ENCODE measurements at places on chromosomes 5 and 9.

GRCh38 chr5:53547226-53547625 is 13.2 kb upstream of the NDUFS4 start:
- DNase-seq: no peak

DNA sequence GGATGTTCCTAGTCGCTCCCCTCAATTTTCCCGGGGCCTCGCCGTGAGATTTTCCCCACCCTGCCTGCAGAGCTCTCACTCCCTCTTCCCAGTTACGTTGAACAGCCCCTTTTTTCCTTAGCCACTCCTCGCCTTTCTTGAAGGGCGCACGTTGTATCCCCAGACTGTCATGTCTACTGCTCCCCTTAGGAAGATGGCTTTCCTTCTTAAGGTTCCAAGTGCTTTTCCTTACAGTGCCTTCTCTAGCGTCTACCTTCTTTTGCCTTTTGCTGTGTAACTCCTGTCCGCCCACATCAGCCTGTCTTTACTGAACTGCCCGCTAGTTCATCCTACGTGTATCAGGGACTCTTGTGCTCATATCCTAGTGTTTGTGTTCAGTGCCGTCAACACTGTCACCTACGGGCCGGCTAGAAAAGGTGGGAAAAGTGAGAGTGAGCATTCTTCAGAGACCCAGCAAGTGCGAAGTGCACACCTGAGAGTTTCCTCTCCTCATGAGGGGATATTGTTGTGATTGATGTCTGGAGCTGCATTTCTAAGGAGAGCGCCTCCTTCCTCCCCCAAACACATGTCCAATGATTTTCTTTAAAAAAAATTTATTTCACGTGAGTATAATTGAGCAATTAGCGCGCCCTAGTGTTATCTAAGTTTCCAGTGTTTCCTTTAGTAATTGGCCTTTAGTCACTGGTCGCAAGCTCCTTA is 764 bp downstream of the CAMLG start:
- no peak for DNase-seq

- no peak for DNase-seq
Measured at GRCh38 chr5:55450050-55450765, 84.6 kb downstream of the PLPP1 start.

DNA sequence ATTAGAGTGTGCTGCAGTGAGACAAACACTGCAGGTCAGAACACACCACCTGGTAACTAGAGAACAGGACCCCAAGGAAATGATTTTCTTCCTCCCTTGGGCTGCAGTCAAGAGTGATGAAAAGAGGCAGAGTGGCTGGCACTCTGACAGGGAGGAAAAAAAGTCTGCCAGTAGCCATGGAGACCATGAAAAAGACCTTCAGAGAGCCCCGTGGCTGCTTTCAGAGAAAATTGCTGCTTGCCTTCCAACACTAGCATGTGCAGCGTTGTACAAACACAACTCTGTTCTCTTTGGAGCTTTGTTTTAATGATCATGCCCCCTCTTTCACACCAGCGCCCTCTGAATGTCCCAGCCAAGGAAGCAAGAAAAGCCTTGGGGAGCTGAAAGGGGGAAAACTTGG is 68.8 kb downstream of the ANKRD55 start:
- DNase-seq: no peak

GRCh38 chr9:131019388-131020239 is 10.6 kb downstream of the LAMC3 start:
- DNase-seq: no peak

GRCh38 chr5:124724357-124725039 is 21.9 kb downstream of the ZNF608 start:
- no peak for DNase-seq

DNA sequence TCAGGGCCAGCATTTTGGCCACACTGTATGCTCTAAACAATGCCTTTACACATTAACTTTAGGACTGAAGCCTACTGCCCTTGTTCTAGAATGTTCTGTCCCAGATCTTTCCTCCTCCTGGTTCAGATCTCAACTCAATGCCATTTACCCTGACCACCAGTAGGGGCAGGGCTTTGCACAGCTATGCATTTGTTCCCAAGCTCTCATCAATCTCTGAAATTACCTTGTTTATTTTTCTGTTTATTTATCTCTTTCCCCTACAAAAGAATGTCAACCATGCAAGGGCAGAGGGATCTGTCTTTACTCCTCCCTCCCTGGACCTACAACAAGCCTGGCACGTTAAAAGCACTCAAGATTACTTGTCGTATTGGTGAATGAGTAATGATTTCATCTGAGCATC is 612.9 kb downstream of the BNC2 start:
- DNase-seq: no peak

- no peak for DNase-seq
Measured at GRCh38 chr9:125993466-125993865, 246.3 kb downstream of the PBX3 start.

- no peak for DNase-seq
Measured at GRCh38 chr5:93130624-93131490, 450.2 kb downstream of the NR2F1-AS1 start.

- DNase-seq: no peak
Measured at GRCh38 chr9:126670270-126670669, 56.5 kb downstream of the LMX1B start.

DNA sequence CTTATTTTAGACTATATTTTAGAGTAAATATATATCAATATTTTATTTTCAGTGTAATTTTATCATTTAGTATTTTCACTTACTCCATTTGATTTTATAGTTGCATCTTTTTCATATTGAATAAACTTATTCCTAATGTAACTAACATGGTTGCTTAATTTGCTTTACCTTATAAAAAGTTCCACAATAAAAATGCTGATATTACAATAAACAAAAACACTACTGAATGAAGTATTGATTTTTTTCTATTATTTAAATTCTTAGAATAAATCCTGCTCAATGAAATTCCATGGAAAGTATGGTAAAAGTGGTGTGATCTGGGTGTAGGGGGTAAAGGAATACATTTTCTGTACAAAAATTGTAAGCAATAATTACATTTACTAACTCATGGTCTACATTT is 2074.9 kb upstream of the C9orf72 start:
- no peak for DNase-seq

DNA sequence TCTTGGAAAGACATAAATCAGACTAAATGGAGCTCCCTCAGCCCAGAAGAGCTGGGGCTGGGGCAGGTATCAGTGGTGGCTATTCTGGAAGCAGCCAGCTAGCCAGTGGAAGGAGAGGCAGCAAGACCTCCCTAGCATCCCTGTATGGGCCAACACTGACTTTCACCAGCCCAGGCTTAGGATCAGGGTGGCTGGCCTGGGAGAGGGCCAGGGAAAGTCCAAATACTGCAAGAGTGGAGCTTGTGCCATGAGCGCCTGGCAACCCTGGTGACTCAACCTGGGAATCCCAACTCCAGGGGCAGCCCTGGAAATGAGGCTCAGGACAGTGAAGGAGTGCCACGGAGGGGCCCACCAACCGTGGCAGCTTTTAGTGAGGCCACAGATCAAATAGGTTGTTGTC is 7.6 kb upstream of the IRF1 start:
- no peak for DNase-seq

All from stimulated activated CD4-positive, alpha-beta T cell treated with anti-CD3 and anti-CD28 coated beads, Interleukin-1b, Interleukin-23, amount 100 ng/mL, for 1 hour (primary cell).